ENCODE measurements at places on chromosomes 7 and 10.
A peak's percentile ranks its signal among the peaks of the same experiment; 100 is the strongest.

DNA sequence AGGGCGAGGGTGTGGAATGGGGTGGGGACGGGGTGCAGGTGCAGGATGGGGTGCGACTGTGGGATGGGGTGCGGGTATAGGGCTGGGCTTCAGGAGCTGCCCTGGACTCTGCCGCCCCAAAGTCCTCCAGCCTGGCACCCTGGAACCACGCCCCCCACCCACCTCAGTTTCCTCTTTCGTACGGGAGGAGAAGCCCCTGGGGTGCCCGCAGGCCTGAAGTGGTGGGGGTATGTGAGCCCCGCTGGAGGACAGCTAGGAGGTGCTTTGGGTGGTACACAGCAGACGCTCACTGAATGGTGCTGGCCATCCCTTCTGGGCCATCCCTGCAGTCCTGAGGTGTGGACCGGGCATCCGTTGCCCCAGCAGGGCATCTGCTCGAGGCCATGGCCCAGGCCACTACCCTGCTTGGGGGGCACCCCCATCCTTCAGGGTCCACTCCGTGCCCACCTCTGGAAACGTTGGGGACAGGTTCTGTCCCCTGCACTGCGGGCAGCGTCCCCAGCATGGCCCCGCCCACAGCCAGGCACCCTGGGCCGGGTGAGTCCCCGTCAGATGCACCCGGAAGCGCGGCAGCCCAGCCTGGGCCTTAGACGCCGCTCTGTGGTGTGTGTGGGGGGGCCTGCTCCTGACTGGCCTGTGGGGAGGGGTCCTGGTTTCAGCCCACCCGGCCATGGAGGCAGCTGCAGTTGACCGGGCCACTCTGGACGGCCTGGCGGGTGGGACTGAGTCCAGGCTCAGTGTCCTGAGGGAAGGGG lies 41.6 kb downstream of the UNCX start:
- DNase-seq: peak; percentile 17

GRCh38 chr10:131706476-131706875 lies 194.3 kb upstream of the PPP2R2D start:
- no peak for DNase-seq

DNA sequence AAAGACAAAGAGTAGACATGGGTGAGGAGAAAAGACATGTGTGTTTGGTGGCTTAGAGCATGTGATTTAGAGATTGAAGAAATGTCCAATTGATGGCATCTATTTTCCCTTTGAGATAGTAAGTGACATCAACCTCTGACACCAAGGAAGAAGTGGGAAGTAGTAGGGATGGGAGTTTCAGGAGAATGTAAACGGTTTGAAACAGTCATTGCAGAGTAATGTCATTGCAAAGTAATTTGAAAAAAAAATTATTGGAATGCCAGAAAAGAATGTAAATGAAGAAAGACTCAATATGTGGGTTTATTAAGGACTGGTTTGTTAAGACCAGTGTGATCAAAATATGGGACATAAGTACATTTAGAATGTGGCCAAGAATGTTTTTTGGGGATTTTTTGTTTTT lies 26.6 kb downstream of the GNG11 start:
- no peak for DNase-seq

DNA sequence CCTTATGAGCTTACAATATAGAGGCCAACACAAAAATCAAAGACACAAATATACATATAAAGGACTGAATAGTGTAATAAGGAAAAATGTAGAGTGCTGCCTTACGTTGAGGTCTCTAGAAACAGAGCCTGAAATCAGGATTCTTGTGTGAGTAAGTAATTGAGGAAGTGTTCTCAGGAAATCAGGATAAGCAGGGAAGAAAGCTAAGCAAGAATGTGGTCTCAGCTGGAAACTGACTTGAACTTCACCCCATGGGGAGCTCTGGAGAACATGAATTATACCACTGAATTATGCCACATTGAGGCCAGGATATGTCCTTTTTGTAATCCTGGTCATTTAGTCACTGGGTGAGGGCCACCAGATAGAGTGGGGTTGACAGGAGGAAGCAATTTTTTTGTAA lies 191.9 kb downstream of the ETV1 start:
- no peak for DNase-seq

GRCh38 chr10:71597821-71598498 lies 121.6 kb downstream of the C10orf105 start:
- DNase-seq: peak; percentile 66

GRCh38 chr7:99083068-99083651 lies 60.7 kb downstream of the SMURF1 start:
- no peak for DNase-seq

GRCh38 chr7:101820703-101821102 lies 3.3 kb downstream of the CUX1 start:
- no peak for DNase-seq

GRCh38 chr10:115802911-115803310 lies 470.1 kb downstream of the GFRA1 start:
- no peak for DNase-seq

GRCh38 chr10:13536674-13537366 lies 8.0 kb upstream of the BEND7 start:
- DNase-seq: peak; percentile 54

DNA sequence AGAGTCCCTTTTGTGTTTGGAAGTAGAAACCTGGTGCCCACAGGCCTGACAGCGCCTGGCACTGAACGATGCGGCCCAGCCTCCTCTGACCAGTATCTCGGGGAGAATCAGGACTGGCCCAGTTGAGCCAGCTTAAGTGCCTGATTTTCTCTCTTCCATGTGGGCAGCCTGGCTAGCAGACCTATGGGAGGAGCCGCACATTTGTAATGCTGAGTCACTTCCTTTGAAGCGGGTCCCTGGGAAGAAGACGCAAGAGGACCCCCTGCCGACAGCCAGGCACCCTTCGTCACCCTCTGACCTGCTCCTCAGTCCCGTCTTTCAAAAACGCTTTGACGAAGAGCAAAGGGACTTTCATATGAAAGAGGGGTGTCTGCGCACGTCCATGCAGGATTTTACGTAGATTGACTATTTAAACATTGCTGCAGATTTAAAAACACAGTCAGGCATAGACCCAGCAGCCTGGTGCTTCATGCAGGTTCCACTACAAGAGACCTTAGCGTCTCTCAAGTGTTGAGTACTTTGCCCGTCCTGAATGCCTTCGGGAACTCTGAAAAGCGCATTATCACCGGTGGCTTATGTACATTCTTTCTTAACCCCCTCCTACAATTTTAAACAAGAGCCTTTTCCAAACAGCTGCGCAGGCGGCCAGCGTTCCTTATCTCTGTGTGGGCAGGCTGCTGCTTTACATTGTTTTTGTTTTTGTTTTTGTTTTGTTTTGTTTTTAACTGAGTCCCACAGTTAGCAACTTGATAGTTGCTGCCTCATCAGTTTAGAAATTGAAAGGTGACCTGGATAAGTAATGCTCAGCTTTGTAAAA lies 36.5 kb upstream of the AP5Z1 start:
- DNase-seq: no peak

- DNase-seq: no peak
Measured at GRCh38 chr10:103667356-103667755, 173.9 kb downstream of the NEURL1 start.

DNA sequence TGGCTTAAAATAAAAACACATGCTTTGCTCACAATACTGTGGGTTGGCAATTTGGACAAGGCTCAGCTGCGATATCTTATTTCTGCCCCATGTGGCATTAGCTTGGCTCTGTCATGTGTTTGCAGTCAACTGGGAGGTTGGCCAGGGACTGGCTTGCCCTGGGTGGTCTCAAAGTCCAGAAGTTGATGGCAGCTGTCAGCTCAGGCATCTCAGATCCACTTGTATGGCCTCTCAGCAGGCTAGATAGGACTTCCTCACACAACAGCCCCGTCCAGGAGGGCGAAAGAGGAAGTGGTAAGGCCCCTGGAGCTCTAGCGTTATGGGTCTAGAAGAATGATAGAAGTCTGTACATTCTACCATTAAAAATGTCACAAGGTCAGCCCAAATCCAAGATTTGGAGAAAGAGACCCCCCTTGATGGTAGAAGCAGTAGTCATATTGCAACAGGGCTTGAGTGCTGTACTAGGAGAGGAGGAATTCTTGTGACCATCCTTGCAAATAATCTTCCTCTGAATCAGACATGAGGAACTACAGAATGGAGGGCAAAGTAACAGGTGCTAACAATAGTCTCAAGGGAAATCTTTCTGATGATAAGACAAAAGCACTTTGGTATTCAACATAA lies 166.2 kb downstream of the FAM107B start:
- no peak for DNase-seq
